ENCODE measurements at places on chromosomes 16 and 17.
A peak's percentile ranks its signal among the peaks of the same experiment; 100 is the strongest.

GRCh38 chr16:86476956-86477534 lies 33.3 kb upstream of the FOXF1 start:
- no peak for DNase-seq

DNA sequence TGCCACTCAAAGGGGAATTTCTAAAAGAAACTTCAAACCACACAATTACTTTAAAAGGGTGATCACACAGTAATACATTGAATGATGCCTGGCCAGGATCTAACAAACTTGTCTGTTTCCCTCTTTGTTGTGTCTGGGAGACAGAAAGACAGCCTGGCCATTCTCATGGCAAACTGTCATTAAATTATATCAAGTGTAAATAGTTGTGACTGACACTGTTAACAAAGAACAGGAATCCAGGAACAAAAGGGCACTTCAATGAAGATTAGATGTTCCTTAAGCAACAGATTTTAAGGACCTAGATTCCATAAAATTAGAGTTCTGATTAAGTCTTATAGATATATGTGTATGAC lies 383.6 kb downstream of the KCNJ2 start:
- no peak for DNase-seq

DNA sequence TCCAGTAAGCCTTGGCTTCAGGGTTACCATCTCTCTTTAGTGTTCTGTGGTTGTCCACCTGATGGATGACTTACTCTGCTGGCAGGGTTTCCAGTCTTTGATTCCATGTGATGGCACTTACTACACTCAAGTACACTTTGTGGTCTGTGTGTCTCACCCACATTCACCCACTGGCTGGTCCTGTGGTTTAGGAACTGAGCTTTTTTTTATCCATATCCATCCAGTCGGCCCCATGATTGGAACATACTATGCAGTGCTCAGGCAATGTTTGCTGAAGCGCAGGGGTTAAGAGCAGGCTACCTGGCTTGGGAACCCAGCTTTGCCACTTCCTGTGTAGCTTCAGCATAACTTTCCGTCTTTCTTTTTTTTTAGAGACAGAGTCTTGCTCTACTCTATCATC lies 2.8 kb upstream of the FUS start:
- DNase-seq, result no peak

DNA sequence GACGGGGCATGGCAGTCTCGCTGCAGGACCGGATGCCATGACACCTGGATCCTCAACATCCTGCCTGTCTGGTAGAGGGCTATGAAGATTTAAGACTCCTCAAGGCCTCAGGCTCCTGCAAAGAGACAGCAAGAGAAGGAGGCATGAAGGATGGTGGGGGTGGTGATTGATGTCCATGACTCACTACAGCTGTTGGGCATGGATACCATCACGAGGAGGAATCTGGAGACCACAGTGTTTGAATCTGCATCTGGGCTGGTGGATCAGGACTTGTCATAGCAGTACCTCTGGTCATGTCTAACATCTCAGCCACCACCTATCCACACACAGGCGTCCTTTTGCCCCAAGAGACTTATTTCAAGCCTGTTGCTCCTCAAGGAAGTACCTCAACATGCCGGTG lies 50.2 kb upstream of the WSCD1 start:
- no peak for DNase-seq

DNA sequence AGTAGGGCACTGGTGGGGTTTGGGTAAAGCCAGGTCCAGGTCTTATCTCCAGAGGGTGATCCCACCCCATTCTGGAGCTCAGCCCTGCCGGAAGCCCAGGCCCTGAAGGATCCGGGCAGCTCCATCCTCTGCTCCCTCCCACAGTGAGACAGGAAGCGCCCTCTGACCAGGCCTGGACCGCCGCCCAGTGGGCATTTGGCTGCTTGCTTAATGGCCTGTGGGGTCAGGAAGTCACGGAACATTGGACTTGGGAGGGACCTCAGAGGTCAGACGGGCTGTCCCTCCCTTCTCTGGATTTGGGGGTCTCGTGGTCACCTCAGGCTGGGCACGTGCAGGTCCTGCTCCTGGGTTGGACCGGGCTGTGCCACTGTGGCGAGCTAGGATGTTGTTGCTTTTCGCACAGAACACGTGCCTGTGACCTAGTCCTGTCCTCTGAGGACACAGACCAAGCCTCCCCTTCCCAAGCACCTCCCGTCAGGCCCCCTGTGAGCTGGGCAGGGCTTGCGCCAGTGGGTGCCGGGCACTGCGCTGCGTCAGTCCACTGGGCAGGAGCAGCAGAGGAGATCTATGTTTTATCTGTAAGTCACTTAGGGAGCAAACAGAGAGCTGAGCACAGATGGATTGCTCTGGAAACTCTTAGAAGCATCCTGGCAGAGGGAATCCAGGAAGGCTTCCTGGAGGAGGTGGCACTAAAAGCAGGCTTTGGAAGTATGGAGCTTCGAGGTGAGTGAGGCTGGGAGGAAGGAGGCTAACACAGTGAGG lies 49.4 kb upstream of the GSE1 start:
- peak; percentile 75 for DNase-seq

DNA sequence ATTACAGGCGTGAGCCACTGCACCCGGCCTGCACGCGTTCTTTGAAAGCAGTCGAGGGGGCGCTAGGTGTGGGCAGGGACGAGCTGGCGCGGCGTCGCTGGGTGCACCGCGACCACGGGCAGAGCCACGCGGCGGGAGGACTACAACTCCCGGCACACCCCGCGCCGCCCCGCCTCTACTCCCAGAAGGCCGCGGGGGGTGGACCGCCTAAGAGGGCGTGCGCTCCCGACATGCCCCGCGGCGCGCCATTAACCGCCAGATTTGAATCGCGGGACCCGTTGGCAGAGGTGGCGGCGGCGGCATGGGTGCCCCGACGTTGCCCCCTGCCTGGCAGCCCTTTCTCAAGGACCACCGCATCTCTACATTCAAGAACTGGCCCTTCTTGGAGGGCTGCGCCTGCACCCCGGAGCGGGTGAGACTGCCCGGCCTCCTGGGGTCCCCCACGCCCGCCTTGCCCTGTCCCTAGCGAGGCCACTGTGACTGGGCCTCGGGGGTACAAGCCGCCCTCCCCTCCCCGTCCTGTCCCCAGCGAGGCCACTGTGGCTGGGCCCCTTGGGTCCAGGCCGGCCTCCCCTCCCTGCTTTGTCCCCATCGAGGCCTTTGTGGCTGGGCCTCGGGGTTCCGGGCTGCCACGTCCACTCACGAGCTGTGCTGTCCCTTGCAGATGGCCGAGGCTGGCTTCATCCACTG lies at the start of gene BIRC5:
TSS of gene BIRC5 (plus strand) at position 238 of the 690 bp plus-strand sequence. CDS start at position 302, 64 bp downstream.
- peak; percentile 95 for DNase-seq

DNA sequence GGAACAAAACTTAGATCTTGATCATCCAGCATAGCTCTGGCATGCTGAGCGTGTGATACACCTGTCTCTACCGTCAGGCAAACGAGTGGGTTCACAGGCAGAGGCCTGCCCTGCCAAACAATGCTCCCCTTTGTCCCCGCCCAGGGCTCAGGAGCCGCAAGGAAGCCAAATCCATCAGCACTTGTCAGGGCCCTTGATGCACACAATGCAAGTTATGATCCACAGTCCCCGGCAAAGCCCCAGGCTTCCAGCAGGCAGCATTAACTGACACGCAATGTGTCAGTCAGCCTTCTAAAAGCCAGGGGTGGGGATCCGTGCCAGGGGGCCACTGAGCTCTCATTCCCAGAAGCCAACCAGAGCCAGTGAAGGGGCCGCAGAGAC lies 460.9 kb downstream of the SLC39A11 start:
- no peak for DNase-seq

- DNase-seq, result no peak
These were observed 110.1 kb downstream of the NTN1 start for GRCh38 chr17:9131371-9131770.

DNA sequence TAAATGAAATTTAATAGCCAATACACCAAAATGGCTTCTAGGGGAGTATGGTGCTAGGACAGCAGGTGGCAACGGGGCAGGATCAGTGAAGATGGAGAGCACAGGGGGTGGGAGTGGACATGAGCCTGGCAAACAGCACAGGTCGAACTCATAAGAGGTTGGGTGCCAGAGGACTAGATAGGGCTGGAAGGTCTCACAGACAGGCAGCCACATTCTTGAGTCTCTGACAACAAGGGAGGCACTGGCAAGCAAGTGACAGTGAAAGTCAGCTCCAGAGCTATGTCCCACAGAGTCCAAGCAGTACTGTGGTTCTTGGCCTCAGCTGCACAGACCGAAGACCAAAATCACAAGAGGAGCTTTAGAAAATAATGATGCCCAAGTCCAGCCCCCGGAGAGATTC lies 61.2 kb downstream of the USP31 start:
- no peak for DNase-seq

- DNase-seq, result peak; percentile 92
These were observed 596 bp downstream of the PROCA1 start for GRCh38 chr17:28710861-28711722.

DNA sequence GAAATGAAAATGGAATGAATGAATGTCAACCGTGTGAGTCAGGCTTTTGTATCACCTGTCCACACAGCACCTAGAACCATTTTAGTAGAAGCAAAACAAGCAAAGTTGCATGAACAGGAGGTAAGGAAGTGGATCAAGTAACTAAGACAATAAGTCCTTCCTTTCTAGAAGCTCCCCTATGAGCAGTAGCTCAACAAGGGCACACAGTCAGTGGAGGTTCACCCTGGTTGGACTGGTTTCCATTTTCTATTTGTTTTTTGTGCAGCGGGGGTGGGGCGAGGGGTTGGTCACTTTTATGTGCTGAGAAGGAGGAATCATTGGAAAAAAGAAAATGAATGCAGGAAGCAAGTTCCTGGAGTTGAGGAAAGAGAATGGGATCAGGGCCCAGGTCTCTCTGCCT lies 4.0 kb upstream of the HSBP1 start:
- no peak for DNase-seq

GRCh38 chr16:84829168-84829965 lies 9.6 kb downstream of the CRISPLD2 start:
- DNase-seq, result peak; percentile 72

GRCh38 chr16:21652453-21652852 lies at the start of gene IGSF6:
Gene IGSF6, minus strand, starts transcription at chr16:21652608. Its CDS starts 10 bp downstream, at chr16:21652598.
- DNase-seq, result no peak

GRCh38 chr16:78984887-78985464 lies 615.6 kb downstream of the MAF start:
- no peak for DNase-seq

All from testis (tissue), 5 donors.